Activated T-helper 2 cell treated with anti-CD3 and anti-CD28 coated beads, Interferon-gamma antibody, Interleukin-2, Interleukin-4, amounts not matched to agents 10 μg/mL and 5 μg/mL and 100 μg/mL, durations not matched to agents 14 hours and 24 hours and 36 hours (primary cell): ENCODE measurements at places on chromosomes 5 and 9. TPM values are rescaled to one million over a fixed set of nuclear protein-coding genes. Genes with fewer than 3 reads are reported as not detected.

DNA sequence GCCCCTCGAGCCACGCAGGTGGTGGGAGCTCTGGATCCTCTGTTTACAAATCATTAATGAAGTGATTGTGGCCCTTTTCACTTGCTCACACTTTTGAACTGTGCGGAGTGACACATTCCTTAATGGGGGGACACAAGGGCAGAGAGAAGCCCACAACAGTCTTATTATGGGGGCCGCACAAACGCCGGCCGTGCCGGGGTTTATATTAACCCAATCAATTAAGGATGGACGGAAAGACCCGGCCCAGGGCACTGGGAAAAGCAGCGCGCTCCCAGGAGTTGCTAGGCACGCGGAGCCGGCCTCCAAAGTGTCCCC, 634.8 kb downstream of the IRX1 start:
- no peak overlapping the region for H3K4me3 ChIP-seq
- H3K27ac ChIP-seq, result no peak overlapping the region
- H3K27me3 ChIP-seq, result no peaks in the 10 kb centered on the region
- no peaks in the 10 kb centered on the region for H3K4me1 ChIP-seq

GRCh38 chr9:130263601-130264413, 1.8 kb upstream of the HMCN2 start:
- H3K27me3 ChIP-seq, result peaks cover 65% of the 10 kb centered on the region
- DNase-seq, result no peak
- no peaks in the 10 kb centered on the region for H3K36me3 ChIP-seq
- no peak overlapping the region for H3K27ac ChIP-seq

DNA sequence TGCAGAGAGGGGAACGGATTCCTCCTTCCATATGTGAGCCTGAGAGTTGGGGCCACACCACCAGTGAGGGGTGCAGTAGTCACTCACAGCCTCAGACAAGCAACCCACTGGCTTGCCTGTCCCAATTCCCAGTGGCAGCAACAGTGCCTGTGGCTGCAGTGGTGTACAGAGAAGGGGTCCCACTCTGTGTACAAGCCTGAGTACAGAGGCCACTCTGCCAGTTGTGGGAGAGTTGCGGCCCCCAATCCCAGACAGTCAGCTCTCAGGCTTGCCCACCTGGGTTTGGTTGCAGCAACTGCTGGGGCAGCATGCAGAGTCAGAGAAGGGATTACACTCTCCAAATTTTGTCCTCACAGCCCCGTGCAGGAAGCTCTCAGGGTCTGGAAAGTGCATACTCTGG, 133.2 kb upstream of the RFX3 start:
- no peaks in the 10 kb centered on the region for H3K27me3 ChIP-seq
- H3K27ac ChIP-seq, result no peak overlapping the region
- no peak for DNase-seq
- H3K4me3 ChIP-seq, result no peak overlapping the region

- peak overlapping the region; percentile 90 for H3K4me3 ChIP-seq
- no peaks in the 10 kb centered on the region for H3K27me3 ChIP-seq
- DNase-seq, result no peak
- H3K27ac ChIP-seq, result no peak overlapping the region
- peaks cover 28% of the 10 kb centered on the region for H3K4me1 ChIP-seq
Observed at GRCh38 chr5:6634306-6634705, 1.1 kb downstream of the SRD5A1 start.

GRCh38 chr5:56326116-56326515, 93.0 kb upstream of the ANKRD55 start:
- no peaks in the 10 kb centered on the region for H3K36me3 ChIP-seq
- H3K4me1 ChIP-seq, result peaks cover 76% of the 10 kb centered on the region
- no peak overlapping the region for H3K4me3 ChIP-seq
- H3K27ac ChIP-seq, result no peak overlapping the region

DNA sequence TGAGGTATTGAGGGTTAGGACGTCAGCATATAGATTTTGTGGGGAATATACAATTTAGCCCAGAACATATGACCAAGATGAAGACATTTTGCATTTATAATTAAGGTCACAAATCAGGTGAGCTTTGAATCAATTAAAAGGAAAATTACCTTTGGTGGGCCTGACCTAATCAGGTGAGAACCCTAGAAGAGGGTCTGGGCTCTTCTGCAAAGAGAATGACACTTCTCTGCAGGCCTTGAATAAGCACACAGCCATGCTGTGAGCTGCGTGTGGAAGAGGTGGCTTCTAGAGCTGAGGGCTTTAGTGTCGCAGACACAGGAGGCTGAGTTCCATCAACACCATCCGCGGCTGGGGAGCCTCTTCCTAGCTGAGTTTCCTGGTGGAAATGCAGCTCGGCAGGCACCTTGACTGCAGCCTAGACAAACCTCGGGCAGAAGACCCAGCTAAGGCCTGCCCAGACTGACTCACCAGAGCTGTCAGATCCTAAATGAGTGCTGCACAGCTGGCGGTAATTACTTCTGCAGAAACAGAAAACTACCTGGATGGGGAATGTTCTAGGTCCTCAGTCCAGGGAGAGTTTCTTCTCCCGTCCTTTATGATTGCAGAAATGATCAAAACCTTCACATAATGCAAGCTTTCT, 287.5 kb upstream of the IRX1 start:
- DNase-seq, result no peak
- no peaks in the 10 kb centered on the region for H3K36me3 ChIP-seq
- H3K4me3 ChIP-seq, result no peak overlapping the region
- no peaks in the 10 kb centered on the region for H3K4me1 ChIP-seq
- H3K27me3 ChIP-seq, result no peaks in the 10 kb centered on the region
- H3K27ac ChIP-seq, result no peak overlapping the region

GRCh38 chr5:146731909-146732659, 146.5 kb downstream of the PPP2R2B start:
- no peaks in the 10 kb centered on the region for H3K27me3 ChIP-seq
- no peak overlapping the region for H3K27ac ChIP-seq
- peaks cover 5% of the 10 kb centered on the region for H3K36me3 ChIP-seq
- H3K4me3 ChIP-seq, result no peak overlapping the region
- DNase-seq, result no peak

DNA sequence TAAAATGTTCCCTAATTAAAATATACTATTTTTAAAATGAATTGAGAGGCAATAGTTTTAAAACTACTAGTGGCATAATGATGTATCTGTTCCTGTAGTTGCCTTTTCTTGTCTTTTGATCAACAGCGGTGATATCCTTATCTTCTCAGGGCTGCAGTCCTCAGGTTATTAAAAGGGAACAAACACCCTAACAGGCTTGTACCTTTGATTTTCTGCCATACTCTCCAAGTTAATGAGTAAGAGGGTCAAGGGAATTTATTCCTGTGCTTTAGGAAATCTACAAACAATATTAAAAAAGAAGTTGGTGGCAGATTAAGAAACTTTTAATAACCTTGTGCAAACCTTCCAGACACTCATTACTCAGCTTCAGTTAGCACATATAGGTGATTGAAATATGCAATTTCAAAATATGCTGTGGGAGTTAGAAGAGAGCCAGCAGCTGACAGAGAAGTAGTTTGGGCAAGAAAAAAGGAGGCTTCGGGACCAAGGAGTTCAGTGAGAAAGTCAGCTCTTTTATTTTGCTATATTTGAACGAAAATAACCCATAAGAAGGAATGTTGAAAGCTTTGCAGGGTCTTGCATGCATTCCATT, 81.0 kb upstream of the TLE4 start:
- H3K27me3 ChIP-seq, result no peaks in the 10 kb centered on the region
- no peak overlapping the region for H3K4me3 ChIP-seq
- DNase-seq, result no peak
- no peak overlapping the region for H3K27ac ChIP-seq
- no peaks in the 10 kb centered on the region for H3K4me1 ChIP-seq

GRCh38 chr9:79663878-79664277, 92.1 kb downstream of the TLE4 start:
- H3K4me3 ChIP-seq, result no peak overlapping the region
- no peak overlapping the region for H3K27ac ChIP-seq
- H3K27me3 ChIP-seq, result no peaks in the 10 kb centered on the region
- peaks cover 4% of the 10 kb centered on the region for H3K36me3 ChIP-seq

DNA sequence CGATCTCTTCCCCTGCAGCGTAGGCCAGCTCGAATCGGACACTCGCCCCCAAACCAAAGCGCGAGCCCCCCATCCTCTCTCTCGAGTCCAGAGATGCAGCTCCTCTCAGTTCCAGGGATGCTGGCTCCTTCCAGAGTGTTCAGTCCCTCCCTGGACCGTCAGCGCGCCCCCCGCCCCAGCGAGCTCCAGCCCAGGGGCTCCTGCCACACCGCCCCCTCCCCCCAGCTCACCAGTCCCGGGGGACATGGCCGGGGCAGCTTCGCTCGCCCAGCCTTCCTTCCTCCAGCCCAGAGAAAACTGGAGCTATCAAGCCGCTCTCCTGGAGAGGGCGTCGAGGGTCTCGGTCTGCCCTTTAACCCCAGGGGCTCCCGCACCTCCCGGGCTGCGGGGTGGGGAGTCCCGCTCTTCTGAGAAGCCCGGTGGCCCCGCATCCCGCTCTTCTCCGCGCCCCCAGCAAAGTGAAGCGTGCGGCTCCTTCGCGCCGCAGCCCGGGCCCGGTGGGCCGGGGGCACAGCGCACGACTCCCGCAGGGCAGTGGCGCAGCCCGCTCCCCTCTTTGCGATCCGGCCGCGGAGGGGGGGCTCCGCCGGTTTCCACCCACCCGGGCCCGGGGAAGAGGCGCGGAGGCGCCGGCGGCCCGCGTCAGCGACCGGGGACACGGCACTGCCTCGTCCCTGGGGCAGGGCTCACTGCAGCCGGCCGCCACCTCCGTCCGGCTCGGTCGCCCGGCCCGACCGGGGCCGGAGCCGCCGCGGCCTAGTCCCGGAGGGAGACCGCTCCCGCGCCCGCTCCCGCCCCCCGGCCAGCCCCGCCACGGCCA, 587 bp downstream of the MIER3 start:
- peaks cover 32% of the 10 kb centered on the region for H3K27me3 ChIP-seq
- peak overlapping the region; percentile 82 for H3K27ac ChIP-seq
- DNase-seq, result peak; percentile 18
- H3K4me1 ChIP-seq, result peaks cover 23% of the 10 kb centered on the region
- peak overlapping the region; percentile 97 for H3K4me3 ChIP-seq

GRCh38 chr5:95975703-95976102, 14.1 kb upstream of the ELL2 start:
- peaks cover 4% of the 10 kb centered on the region for H3K36me3 ChIP-seq
- peaks cover 11% of the 10 kb centered on the region for H3K4me1 ChIP-seq
- no peaks in the 10 kb centered on the region for H3K27me3 ChIP-seq
- no peak for DNase-seq
- H3K4me3 ChIP-seq, result no peak overlapping the region
- H3K27ac ChIP-seq, result no peak overlapping the region

DNA sequence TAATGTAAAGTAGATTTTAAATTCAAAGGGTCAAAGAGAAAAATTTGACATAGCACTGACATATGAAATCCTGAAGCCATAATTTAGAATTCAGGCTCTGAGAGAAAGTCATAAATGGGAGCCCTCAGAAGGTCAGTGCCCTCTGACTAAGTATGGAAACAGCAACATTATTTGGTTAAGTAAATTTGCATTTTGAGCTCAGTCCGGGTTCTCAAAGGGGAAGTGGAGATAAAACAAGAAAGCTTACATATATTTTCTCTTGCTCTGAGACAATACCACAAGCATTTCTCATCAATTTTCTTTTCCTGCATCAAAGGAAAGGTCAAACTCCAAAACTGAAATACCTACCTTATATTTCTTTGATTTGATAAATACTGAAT, 348.0 kb downstream of the SEMA5A start:
- no peaks in the 10 kb centered on the region for H3K36me3 ChIP-seq
- DNase-seq, result no peak
- H3K27ac ChIP-seq, result no peak overlapping the region
- no peaks in the 10 kb centered on the region for H3K4me1 ChIP-seq
- no peaks in the 10 kb centered on the region for H3K27me3 ChIP-seq

GRCh38 chr9:86352440-86353077, 1.7 kb downstream of the TUT7 start:
- DNase-seq, result no peak
- H3K27me3 ChIP-seq, result no peaks in the 10 kb centered on the region
- H3K36me3 ChIP-seq, result peaks cover 55% of the 10 kb centered on the region
- H3K4me3 ChIP-seq, result peak overlapping the region; percentile 94
- H3K27ac ChIP-seq, result peak overlapping the region; percentile 98

GRCh38 chr5:60410427-60410826, 289.5 kb downstream of the DEPDC1B start:
- no peaks in the 10 kb centered on the region for H3K27me3 ChIP-seq
- H3K36me3 ChIP-seq, result no peaks in the 10 kb centered on the region
- no peak overlapping the region for H3K4me3 ChIP-seq
- no peak for DNase-seq
- no peaks in the 10 kb centered on the region for H3K4me1 ChIP-seq

DNA sequence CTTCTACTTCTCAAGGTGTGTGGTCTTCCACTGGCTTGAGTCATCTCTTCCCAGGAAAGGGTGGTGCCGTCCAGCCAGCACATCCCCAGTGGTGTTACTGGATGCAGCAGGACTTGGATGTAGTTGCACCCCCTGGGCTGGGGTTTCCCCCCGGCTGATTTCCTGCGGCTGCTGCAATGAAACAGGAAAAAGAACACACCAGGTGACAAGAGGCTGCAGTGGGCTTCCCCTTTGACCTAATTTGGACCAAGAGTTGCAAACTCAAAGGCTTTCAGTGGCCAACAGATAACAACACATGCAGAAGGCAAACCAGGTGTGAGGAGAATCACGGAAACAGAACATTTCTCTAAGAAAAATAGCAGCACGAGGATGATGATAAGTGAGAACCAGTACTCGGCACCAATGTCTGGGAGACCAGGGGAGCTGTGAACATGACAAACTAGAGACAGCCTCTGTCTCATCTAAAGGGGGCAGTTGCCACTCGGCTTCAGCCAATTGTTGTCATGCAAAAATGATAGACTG, 83.7 kb downstream of the PDE6A start:
- DNase-seq, result no peak
- H3K27me3 ChIP-seq, result no peaks in the 10 kb centered on the region
- peak overlapping the region; percentile 11 for H3K27ac ChIP-seq

GRCh38 chr9:128636024-128636390, 20.6 kb downstream of the DYNC2I2 start:
- no peak for DNase-seq
- H3K27me3 ChIP-seq, result no peaks in the 10 kb centered on the region
- no peak overlapping the region for H3K27ac ChIP-seq
- peaks cover 35% of the 10 kb centered on the region for H3K36me3 ChIP-seq

- H3K27ac ChIP-seq, result no peak overlapping the region
- no peak overlapping the region for H3K4me3 ChIP-seq
- H3K27me3 ChIP-seq, result no peaks in the 10 kb centered on the region
Observed at GRCh38 chr5:43833961-43834360, 231.0 kb downstream of the NNT start.

Gene TBCA
- 260 and 267 TPM in 2 replicates for total RNA-seq

Gene PCDHGB4
- 0.28 and 0.34 TPM in 2 replicates for total RNA-seq

Gene SPATA31C1
- not detected in 2 replicates for total RNA-seq

Gene SLC25A2
- total RNA-seq, result 0.16 TPM in 1 of 2 replicates, not detected in the other

Gene AFAP1L1
- total RNA-seq, result not detected in 2 replicates

Gene HMMR
- 39.3 and 40.3 TPM in 2 replicates for total RNA-seq

Gene TSLP
- 0.46 and 0.87 TPM in 2 replicates for total RNA-seq
